Activated T-helper 1 cell treated with anti-CD3 and anti-CD28 coated beads, Interleukin-12 subunit alpha, Interleukin-12 subunit beta, Interleukin-2, Interleukin-4 antibody, amounts not matched to agents 30 ng/mL and 10 ng/mL and 1 ng/mL, durations not matched to agents 14 hours and 24 hours and 36 hours (primary cell): ENCODE measurements at places on chromosomes 11 and 22.
A peak's percentile ranks its signal among the peaks of the same experiment; 100 is the strongest.

DNA sequence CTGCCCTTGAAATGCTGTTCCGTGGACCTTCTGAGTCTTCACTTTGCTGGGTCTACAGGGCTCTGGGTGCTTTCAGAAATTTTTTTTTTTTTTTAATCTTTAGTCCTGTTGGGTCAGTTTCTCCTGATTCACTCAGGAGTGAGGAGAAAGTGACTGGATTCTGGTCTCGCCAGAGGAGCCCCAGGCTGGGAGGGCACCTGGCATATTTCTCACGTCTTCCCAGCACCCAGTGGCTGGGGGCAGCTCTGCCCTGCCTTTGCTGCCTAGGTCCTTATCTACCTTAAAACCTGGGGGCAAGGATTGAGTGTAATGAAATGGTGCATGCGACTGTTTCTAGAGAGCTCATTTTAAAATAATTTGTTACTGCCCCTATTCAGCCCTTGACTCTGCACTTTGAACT is 23.3 kb downstream of the SAMM50 start:
- no peak for DNase-seq

DNA sequence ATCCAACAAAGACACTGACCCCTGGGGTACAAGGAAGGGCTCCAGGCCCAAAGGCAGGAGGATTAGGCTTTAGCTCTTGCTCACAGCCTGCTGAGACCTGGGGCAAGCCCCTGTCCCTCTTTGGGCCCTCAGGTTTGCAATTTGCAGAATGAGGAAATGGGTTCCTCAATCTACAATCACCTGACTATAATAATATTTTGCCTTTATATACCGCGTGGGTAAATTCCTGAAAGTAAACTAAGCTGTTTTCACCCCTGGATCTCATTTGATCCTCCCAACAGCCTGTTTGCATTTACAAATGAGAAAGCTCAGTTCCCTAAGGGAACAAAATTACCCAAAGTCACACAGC is 797 bp downstream of the STARD10 start:
- no peak for DNase-seq

GRCh38 chr11:61696602-61697001 is 16.4 kb downstream of the DAGLA start:
- DNase-seq = no peak

- no peak for DNase-seq
Measured at GRCh38 chr11:63917692-63918506, 935 bp upstream of the RCOR2 start.

DNA sequence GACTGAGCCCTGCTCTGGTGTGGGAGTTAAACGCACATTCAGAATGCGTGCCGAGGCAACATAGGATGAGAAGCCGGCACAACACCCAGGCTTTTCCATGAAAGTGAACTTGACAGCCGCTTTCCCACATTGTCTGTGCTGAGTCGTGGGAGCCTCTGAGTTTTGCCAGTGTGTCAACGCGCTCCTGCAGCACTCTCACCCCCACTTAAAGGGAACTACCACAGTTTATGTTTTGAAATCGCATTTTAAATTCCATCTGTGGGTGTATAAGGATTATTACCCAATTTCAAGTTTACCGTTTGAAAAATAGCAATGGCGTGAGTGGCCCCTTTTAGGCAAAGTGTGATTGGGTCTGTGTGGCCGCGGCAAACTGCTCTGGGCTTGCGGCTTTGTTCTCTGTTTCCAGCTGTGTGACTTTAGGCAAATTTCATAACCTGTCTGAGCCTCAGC is 81.5 kb downstream of the FBLN1 start:
- no peak for DNase-seq

- DNase-seq = no peak
Measured at GRCh38 chr11:83087035-83087434, 15.3 kb upstream of the RAB30 start.

DNA sequence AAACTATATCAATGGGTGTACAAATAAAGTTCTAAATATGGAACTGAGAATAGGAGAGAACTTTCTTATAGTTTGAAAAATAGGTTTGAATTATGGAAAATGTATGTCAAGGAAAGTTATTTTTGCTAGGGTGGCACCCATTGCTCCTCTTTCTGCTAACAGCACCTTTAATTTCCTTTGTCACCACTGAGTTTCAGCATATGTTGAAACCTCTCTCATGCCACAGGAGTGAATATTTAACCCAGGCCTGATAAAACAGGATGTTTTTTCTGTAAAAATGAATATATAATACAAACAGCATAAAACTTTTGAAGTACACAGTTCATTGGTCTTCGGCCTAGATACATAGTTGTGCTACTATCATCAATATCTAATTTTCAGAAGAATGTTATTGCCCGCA is 385.5 kb upstream of the ANO5 start:
- no peak for DNase-seq

DNA sequence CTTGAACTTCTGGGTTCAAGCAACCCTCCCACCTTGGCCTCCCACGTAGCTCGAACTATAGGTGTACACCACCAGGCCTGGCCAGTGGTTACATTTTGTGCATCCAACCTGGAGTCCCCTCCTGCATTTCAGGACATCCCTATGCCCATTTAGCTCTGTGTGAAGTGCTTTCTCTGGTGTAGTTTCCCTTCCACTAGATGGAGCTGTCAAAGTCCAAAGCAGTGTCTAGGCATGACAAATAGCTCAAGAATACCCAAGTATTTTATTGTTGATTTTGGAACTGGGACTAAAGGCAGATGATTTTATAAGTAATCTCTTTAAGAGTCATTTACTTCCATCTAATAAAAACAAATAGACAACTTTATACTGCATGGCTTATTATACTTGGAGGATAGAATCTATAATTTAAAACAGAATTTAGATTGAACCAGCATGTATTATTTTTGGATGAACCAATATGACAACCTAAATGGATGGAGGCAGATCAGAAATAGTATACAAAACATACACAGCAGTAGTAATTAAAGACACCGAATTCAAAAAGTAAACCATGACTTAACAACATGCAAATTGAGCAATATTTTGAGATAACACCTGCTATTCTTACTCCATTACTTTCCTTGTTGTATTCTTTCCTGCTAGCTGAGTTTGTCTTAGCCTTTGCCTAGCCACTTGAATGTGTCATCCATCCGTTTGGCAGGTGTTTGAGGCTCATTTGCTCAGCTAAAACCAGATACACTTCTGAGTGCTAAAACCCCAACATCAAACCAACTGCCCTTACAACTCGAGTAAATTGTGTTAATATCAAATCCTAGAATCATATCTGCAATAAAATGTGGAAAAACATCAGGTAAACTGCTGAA is 37.7 kb downstream of the EIF4ENIF1 start:
- DNase-seq = peak; percentile 6

DNA sequence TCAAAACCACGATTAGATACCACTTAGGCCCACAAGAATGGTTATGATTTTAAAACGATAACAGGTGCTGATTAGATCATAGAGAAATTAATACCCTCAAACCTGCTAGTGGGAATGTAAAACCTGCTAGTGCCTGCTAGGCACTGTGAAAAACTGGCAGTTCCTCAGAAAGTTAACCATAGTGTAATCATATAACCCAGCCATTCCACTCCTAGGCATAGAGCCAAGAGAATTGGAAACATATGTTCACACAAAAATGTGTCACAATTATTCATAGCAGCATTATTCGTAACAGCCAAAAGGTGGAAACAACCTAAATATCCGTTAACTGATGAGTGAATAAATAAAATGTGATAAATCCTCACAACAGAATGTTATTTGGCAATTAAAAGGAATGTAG is 122.2 kb upstream of the SYN3 start:
- DNase-seq = no peak

DNA sequence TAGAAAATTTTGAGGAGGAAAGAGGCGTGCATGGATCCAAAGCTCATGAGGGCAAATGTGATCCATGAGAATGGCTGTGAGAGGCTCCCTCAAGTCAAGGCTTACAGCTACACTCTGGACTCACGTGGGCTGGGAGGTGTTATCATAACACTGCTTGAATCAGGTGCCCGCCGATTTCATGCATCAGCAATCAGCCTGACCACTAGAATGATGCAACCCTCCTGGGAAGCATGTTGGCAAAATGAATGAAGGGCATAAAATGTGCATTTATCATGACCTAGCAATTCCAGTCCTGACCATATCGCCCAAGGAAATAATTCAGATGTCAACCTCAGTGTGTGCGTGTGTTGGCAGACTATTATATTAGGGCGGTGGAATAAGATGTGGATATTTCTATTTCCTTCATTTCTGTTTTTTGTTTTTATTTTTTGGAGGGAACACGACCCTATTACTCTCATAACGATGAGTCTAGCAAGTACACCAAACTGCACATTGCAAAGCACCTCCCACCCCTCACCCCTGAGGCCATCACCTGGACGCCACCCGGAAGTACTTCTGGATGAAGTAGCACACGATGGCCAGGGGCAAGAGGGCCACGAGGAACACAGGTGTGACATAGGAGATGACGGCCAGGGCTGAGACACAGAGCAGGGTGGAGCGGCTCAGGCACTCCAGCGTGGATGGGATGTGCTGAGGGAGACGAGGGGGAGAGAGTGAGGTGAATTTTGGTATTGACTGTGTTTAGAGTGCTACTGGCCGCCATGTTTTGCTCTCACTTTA is 15.7 kb upstream of the KCNJ11 start:
- no peak for DNase-seq
